Neural progenitor cell (in vitro differentiated cells): ENCODE measurements at places on chromosomes 3 and 15. TPM values are rescaled to one million over a fixed set of nuclear protein-coding genes. Genes with fewer than 3 reads are reported as not detected.
A peak's percentile ranks its signal among the peaks of the same experiment; 100 is the strongest.

GRCh38 chr15:70535955-70536338, 227.4 kb downstream of the UACA start:
- DNase-seq, result no peak

DNA sequence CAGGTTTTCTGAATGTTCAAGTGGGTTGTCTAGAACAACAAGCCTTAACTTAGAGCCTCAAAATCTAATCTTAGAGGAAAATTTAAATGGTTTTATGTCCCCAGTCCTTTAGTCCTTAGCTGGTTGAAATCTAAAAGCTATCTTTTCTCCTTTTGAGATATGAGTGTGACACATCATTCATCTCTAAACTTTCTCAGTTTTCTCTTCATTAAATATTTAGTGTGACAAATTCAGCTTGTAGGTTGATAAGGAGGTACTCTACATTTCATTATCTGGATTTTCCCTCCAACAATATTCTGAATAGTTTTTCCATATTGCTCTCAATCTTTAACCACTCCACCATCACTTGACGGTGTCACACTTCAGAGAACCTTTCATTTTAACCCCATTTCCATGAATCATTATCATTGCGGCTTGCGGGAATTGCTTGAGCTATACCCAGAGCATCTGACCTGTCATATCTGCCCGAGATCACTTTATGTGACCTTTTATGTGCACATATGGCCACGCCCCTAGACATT, 16.1 kb upstream of the ATP8B4 start:
- DNase-seq, result no peak

GRCh38 chr3:38317192-38317759, 29.3 kb upstream of the XYLB start:
- no peak for DNase-seq

- DNase-seq, result no peak
Measured at GRCh38 chr15:90264671-90265070, 801 bp upstream of the NGRN start.

DNA sequence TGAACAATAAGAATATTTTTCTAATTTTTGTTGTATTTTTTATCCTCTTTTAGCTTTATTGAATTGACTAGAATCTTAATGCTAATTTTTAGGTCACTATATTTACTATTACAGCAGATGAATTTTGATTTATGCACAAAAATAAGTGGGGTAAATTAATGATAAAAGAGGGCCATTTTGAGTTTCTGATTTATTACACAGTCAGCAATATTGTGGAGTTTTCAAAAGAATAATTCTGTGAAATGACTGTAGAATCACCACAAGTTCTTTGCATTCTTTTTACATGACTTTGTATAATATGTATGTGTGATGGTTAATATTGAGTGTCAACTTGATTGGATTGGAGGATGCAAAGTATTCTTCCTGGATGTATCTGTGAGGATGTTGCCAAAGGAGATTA, 812.4 kb upstream of the DPPA4 start:
- DNase-seq, result no peak

DNA sequence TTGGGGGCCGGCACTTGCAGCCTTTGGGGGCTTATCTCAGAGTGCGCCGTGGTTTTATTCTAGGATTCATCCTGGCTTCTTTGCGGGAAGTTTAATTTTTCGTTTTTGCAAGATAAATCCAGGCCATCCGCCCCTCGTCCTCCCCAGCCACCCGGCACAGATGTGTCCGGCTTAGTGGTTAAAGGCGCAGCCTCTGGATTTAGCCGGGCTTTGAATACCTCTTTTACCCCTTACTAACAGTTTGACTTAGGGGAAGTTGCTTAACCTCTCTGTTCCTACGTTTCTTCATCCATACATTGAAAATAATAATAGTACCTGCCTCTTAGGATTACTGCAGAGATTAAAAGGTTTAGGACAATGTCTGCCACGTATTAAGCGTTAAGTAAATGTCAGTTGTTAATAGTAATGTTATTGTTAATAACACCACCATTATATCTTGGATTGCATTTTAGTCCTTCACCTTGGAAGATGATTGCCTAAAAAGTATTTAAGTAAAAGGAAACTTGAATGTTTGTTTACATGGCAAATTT, 714 bp downstream of the ECT2 start:
- DNase-seq, result peak; percentile 48

DNA sequence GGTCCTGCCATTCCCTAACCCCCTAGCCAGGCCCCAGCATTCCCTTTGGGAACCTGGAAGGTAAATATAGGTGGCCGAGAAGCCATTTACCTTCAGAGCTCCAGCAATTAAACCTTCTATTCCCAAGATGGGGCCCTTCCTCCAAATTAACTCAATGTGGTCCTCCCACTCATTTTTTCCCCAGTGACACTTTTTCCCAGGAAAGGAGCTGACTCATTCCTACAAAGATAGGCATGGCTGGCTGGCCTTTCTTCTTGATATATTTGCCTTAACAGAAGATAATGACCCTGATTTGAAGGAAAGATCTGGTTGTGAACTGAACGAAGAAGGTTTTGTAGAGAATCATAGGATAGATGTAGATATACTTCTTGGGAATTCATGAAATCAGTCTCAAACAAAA, 279.0 kb upstream of the VEPH1 start:
- no peak for DNase-seq

DNA sequence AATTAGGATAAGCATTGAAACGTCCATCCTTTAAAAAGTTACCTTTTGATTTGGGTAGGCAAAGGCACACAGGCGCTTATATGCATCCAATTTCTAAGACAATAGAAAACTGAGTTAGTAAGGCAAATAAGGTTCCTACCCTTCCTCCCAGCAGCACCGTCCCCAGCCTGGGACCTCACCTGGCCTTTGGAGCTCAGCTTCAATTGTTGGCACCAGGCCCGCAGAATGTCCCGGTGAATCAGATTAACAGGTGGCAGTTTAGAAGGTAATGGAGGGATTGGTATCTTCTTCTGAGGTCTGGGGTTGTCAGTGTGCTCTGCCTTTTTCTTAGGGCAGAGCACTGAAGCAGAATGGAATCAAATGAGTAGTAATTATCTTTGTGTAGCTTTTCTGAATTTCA, 5.7 kb downstream of the DPPA4 start:
- no peak for DNase-seq

GRCh38 chr3:148082506-148083280, 615.0 kb upstream of the AGTR1 start:
- no peak for DNase-seq

GRCh38 chr15:49987198-49987785, 131.7 kb downstream of the ATP8B4 start:
- no peak for DNase-seq

DNA sequence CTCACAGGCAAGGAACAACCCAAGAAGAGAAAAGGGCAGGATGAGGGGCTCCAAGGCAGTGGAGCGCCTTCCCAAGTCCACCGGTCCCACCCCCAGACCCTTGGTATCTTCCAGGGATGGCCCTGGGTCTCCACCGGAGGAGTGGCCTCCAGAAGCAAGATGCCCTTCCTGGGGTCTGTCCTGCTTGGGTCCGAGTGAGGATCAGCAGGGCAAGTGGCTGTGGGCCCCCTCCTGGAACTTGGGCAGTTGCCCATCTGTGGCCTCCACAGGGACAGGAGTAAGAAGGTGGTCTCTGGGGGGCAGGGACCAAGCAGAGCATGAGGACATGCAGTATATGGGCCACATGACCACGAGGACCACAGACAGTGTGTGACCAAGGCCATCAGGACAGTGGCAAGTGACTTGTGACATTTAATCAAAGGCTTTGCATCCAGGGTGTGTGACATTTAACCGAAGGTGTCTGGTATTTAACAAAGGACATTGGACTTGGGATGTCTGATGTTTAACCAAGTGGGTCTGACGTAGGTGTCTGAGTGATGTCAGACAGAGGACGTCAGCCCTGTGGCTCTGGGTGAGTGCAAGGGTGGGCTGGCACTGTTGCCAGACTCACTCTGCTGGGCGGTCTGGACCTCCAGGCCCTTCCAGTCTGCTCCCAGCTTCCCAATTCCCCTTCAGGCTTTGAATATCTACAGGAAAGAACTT, 34.7 kb downstream of the SCN5A start:
- DNase-seq, result no peak

GRCh38 chr15:82043130-82043673, 2.6 kb downstream of the MEX3B start:
- peak; percentile 46 for DNase-seq

GRCh38 chr3:106534206-106534605, 665.4 kb upstream of the CBLB start:
- no peak for DNase-seq

DNA sequence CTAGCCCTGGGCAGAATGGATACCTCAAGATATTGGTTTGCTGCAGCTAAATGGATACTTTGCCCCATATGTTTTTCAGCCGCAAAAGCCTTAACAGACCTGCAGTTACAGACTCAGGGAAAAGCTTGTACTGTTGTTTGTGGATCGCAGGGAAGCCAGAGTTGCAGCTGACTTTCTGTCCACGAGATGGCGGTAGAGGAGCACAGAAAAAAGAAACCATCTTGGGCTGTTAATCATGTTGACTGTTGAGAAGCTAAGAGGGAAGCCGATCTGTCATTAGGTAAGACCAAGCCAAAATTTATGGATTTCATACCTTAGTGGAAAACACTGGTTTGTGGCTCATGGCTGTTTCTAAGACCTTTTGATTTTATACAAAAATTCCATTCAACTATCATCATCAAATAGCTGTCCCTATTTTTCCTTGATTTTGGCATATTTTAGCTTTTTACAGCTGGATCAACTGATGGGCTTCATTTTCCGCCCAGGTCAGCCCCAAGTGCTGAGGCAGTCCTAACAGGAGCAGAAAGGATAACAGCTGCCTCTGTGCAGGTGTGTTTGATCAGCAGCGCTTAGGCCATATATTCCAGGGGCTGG, 205.7 kb upstream of the ZPLD1 start:
- DNase-seq, result peak; percentile 80

GRCh38 chr3:165343185-165343584, 147.0 kb upstream of the SLITRK3 start:
- no peak for DNase-seq

GRCh38 chr3:161107311-161107710, 2.2 kb upstream of the B3GALNT1 start:
- DNase-seq, result no peak

Gene CATSPER2
- 1.1 and 1.5 TPM in 2 replicates for total RNA-seq

Gene CHDH
- total RNA-seq, result 1.5 and 5.9 TPM in 2 replicates

Gene GPR62
- total RNA-seq, result 0.21 TPM in 1 of 2 replicates, not detected in the other

Gene SEMA6D
- total RNA-seq, result 12.5 and 23.5 TPM in 2 replicates

Gene PLEKHO2
- 7.7 and 15.7 TPM in 2 replicates for total RNA-seq
